ENCODE measurements at places on chromosomes 3 and 15.

DNA sequence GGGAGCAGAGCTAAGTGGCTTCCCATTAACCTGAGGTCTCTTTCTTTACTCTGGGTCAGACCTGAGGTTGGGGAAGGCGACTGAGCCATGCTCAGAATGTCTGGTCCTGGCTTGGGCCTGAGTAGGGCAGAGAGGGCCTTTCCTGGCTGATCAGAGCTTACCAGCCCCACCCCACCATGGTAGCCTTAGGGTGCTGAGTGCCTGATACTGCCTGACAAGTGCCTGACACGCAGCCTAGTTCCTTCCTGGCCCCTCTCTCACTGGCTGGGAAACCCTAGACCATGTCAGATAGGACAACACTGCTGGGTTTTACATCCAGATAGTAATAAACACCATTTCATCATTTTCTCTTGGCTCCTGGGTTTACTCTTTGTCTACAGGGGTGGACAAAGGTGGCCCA lies 25.8 kb upstream of the DOCK3 start:
- DNase-seq: no peak

- DNase-seq: no peak
Observed at GRCh38 chr3:142239421-142239820, 14.0 kb upstream of the GK5 start.

GRCh38 chr3:145088917-145089316 lies 1072.1 kb downstream of the PLOD2 start:
- DNase-seq: peak; percentile 79

- DNase-seq: peak; percentile 73
Observed at GRCh38 chr15:100918034-100918689, 995 bp upstream of the LRRK1 start.

- DNase-seq: no peak
Observed at GRCh38 chr3:195107593-195107992, 163.4 kb downstream of the XXYLT1 start.

GRCh38 chr3:134317106-134317947 lies 56.9 kb downstream of the AMOTL2 start:
- DNase-seq: no peak

DNA sequence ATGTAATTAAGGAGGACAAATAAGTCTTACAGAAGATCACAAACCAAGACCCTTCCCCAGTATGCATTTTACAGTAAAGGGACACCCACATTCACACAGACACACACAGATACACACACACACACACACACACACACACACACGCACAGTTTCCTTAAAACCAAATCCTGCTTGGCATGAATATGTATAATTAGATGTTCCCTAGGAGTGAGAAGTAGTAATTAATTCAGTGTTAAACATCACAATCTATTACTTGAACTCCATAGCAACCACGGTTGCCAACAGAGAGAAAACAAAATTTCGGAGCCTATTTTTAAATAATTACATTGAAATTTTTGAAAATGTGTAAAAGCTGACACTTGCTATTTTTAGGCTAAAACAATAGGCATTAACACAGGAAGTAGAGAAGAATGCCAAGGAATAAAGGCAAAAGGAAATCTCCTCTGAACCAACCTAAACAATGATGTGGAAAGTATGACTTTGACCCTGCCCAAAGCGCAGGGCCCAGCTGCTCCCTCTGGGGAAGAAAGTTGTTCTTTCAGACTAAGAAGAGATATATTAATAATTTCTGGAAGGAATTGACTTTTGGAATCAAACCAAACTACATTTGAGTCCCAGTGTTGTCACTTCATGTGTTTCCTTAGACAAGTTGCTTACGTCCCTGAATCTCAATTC lies 215.3 kb downstream of the CPNE4 start:
- no peak for DNase-seq

DNA sequence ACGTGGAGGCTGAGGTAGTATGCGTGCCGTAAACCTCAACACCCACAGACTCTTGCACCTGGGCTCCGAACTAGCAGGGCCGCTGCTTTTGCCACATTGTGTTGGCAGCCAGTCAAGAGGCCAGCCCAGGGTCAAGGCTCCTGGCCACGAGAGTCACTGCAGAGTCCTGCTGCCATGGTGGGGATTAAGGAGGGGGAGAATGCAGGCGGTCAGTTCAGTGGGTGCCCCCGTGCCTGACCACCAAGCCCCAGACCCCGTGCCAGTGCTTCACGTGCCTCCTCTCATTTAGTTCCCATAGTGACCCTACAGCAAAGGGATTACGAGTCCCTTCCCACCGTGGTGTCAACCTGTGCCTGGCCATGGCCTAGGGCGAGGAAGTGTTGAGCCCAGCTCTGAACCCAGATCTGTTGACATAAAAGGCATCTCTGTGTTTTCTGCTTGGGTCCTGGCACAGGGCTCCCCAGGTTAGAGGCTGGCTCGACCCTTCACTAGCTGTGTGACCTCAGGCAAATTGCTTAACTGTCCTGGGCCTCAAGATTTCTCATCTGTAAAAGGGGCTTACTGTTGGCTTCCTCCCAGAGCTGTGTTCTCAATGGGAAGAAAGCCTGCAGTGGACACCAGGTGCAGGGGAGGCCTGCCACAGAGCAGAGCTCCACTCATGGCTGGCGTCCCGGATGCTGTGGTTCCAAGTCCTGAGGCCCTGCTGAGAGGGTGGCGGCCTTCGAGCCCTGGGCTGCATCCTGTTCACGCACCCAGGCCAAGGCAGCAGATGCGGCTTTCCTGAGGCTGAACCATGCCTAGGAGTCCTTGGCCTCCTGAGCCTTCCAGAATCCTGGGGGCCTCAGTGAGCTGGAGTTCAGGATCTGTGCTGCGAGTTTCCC lies 32.8 kb downstream of the FBLN2 start:
- no peak for DNase-seq

DNA sequence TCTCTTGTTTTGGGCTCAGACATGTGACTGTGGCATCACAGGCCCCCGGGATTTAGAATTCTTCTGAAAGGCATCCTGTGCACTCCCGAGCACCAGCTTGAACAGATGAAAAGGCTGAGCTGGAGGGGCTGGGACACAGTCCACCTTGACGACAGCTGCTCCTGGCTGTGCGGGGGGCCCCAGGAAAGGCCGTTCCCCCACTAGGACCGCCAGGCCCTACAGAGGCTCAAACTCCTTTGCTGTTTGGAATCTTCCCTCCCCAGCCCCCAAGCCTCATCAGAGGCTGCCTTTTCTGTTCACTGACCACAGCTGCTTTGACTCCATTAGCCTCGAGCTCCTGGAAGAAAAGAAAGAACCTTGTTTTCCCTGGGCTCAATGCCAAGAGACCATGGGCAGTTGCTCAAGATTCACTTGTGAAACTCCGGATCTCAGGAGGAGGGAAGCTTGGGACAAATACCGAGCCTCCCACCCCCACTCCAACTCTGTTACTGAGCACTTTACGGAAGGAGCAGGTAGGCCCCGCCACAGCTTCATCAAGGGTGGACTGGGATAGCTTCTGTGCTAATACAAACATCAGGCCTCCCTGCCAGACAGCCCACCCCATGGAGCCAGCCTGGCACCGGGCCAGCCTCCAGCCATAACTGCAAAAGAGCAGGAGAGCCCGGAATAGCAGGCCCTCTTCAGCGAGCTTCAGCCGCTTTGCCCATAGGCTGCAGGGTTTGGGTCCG lies 15.7 kb downstream of the CIDEC start:
- DNase-seq: peak; percentile 63

DNA sequence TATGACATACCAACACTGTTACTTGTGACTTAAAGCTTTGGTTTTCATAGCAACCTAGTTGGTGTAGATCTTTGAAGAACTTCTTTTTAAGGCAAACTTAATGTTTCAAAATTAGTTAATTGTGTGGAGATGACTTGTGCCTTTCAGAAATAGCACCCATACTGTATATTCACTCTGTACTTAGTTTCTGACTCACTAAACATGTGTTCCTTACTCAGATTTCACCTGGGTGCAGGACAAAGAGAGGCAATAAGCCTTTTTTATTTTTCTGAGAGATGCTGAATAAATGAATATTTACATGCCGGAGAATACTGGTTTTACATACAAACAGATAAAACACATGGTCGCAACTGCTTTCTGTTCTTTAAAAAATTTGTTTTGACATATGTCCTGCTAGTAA lies 44.8 kb downstream of the SLC25A26 start:
- DNase-seq: no peak

DNA sequence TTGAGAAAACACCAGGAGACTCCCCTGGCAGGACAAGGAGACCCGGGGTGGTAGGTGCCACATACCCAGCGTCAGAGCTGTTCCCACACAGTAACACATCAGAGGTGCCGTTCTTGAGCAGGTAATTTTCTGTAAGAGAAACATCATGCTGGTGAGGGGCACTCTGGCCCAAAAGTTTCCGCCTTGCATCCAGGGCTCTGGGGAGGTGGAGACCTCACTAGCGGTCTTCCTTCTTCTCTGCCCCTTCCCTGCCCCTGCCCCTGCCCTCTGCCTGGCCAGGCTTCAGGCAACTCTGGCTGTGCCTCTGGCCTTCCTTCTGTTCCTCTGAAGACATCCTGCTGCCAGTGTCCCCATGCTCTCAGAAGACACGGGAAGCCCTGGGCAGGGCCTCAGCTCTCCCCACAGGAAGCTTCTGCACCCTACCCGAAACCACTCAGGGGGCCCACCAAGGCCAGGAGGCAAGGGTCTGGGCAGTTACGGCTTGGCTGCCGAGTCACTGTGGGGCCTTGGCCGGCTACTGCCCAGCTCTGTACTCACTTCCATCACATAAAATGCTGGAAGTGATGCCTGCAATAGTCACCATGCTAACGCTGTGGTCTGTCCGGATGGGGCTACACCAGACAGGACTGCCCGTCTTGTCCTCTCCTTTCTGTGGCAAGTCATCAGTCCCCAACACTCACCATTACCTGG lies 41.3 kb downstream of the SCN5A start:
- no peak for DNase-seq

GRCh38 chr3:197317250-197317963 lies 19.0 kb upstream of the DLG1 start:
- peak; percentile 48 for DNase-seq

GRCh38 chr15:56725386-56725785 lies 7.9 kb downstream of the ZNF280D start:
- peak; percentile 14 for DNase-seq

DNA sequence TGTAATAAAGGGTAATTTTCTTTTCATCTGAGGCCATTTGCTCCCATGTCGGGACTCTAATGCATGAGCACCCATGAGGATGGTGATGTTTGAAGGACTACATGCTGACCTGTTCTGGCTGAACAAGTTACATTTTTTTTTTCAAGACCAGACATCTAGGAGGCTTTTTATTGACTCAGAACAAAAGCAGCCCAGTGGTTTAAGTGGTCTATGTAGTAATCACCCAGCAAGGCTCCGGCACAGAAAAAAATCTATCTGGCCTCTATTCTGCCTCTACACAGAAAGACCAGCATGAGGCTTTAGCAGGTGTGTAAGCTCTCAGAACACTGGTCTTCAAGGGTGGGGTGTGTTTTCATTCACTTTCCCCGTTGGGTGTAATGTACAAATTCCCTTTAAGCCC lies 95.1 kb upstream of the ZBED2 start:
- peak; percentile 15 for DNase-seq

- no peak for DNase-seq
Observed at GRCh38 chr15:63086271-63086670, 35.4 kb upstream of the LACTB start.

DNA sequence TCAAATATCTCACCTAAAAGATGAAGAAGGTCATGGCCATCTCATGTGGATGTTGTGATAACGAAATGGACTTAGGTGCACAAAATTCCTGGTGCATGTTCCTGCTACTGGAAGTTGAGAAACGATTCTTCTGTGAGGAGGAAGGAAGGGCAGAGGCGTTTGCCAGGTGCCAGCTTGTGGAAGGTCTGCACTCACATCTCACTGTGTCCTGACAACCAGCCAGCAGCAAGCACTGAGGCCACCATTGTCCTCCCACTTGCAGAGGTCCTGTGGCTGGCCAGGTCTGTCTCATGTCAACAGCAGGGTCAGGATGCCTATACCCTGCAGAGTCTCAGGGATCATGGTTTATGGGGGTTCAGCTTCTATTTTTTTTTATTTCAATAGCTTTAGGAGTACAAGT lies 3.7 kb downstream of the FAM240A start:
- no peak for DNase-seq

GRCh38 chr3:113505867-113506266 lies 9.1 kb downstream of the SPICE1 start:
- DNase-seq: no peak

DNA sequence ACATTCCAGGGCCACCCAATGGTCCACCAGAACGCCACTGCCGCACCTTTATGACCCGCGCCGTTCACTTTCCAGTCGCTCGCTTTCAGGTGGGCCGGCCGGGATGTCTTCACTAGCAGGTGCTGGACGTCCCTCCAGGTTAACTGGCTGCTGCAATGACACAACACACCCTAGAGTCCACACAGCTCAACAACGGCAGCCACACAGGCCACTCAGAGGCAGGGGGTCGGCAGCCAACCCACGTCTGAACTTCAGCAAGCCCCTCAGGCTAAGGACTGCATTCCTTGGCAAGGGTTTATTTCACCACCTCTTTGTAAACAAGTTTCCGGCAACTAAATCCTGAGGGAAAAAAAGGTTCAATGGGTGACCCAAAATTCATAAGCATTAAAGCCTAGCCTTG lies 89.2 kb upstream of the SNRPA1 start:
- DNase-seq: no peak

GRCh38 chr15:62248277-62248984 lies 83.3 kb upstream of the C2CD4B start:
- DNase-seq: no peak

GRCh38 chr15:50107591-50108408 lies 11.2 kb downstream of the ATP8B4 start:
- peak; percentile 100 for DNase-seq

GRCh38 chr3:74301056-74301455 lies 313.4 kb downstream of the CNTN3 start:
- DNase-seq: no peak

- DNase-seq: no peak
Observed at GRCh38 chr3:160598865-160599264, 33.5 kb upstream of the KPNA4 start.

Measured in MV-4-11 (cell line).